ENCODE measurements at places on chromosomes 2 and 18.

DNA sequence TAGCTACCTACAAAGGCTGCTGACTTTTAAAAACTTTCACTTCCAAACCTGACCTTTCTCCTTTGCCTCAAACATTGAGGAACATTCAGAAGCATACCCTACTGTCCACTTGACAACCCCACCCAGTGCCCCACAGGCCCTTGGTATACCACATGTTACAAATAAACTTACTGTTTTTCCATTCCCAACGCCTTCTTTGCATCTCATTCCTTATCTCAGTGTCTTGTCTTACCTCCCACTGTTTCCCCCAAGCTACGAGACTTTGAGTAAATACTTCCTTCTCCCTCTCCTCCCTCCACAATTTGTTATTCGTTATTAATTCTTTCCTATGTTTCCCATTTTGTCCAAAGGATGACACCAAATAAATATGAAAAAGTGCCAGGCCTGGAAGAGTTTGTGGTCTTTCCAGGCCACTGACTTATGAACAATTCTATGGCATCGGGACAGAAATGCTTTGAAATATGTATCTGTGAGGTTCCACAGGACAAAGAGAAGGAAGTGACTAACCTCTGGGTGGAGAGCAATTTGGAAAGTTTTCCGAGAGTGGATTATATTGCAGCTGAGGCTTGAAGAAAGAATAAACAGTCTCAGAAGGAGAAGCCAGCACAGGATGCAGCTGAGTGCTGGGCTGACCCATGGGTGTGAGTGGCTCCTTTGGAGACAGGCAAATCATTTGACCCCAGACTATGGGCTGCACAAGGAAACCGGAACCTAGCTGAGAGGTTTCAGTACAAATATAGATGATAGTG, 409.0 kb downstream of the LPIN1 start:
- DNase-seq = no peak
- no peak overlapping the region for H3K4me3 ChIP-seq
- H3K27ac ChIP-seq = no peak overlapping the region
- H3K36me3 ChIP-seq = no peaks in the 10 kb centered on the region
- H3K27me3 ChIP-seq = peaks cover 21% of the 10 kb centered on the region

DNA sequence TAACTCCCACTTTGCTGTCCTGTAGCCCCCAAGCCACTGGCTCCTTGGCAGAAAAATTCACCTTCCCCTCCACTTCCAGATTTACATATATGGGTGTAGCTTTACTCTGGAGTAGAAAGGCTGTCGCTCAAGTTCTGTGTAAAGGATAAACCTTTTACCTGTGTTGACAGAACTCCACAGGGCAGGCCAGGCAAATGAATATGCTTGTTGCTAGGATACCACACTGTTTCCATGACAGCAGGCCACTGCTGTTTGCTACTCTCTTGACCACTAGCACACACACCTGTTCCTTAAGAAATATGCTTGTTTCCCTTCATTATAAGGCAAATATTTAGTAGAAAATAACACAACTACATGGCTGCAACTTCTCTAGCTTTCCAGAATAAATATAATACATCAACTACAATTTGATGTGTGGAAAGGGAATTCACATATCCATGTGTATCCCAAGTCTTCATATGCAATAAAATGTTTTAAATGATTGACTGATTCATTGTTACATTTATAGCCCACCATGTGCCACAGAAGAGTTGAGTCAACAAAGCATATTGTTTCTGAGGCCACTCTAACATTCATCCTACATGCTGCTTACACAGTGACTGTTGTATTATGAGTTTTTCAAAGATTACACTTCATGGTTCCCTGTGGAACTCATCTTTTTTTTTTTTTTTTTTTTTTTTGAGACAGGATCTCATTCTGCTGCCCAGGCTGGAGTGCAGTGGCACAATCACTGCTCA, 56.2 kb upstream of the ROCK1 start:
- H3K27me3 ChIP-seq = no peaks in the 10 kb centered on the region
- H3K4me1 ChIP-seq = no peaks in the 10 kb centered on the region
- no peak overlapping the region for H3K27ac ChIP-seq
- DNase-seq = no peak
- H3K4me3 ChIP-seq = no peak overlapping the region
- no peaks in the 10 kb centered on the region for H3K36me3 ChIP-seq

DNA sequence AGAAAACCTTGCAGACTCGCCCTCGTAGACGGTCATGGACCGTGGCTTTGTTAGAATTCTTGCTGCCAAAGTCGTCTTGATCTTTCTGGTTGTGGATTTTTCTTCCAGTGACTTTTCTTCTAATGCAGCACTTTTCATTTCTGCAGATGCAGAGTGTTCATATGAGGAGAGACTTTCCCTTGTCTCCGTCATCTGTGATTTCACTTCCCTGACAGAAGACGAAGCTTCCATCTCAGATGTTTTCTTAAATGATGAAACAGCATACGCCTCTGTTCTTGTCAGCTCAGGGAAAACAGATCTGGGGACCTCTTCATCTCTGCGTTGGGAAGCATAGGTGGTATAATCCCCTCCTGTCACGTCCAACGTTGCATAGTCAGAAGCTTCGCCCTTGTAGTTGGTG, 50.9 kb downstream of the PLEKHA3 start:
- peaks cover 38% of the 10 kb centered on the region for H3K4me1 ChIP-seq
- peak overlapping the region; percentile 60 for H3K27ac ChIP-seq
- no peak for DNase-seq
- H3K4me3 ChIP-seq = peak overlapping the region; percentile 1
- no peaks in the 10 kb centered on the region for H3K27me3 ChIP-seq

DNA sequence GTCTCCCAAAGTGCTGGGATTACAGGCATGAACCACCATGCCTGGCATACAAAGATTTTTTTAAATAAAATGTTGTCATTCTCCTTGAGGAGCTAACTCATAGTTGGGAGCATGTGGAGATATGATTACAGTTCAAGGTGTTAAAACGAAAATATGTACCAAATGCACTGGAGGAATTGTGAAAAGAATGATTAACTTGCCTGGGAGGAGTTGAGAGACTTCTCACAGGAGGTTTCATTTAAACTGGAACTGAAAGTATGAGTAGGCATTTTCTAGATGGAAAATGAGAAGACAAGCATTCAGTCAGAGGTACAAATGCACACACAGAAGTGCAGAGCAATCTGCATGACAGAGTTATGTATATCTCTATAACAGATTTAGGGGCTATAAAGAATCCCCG, 126.6 kb upstream of the PDE1A start:
- H3K36me3 ChIP-seq = no peaks in the 10 kb centered on the region
- H3K4me1 ChIP-seq = no peaks in the 10 kb centered on the region
- no peak for DNase-seq
- H3K4me3 ChIP-seq = no peak overlapping the region

DNA sequence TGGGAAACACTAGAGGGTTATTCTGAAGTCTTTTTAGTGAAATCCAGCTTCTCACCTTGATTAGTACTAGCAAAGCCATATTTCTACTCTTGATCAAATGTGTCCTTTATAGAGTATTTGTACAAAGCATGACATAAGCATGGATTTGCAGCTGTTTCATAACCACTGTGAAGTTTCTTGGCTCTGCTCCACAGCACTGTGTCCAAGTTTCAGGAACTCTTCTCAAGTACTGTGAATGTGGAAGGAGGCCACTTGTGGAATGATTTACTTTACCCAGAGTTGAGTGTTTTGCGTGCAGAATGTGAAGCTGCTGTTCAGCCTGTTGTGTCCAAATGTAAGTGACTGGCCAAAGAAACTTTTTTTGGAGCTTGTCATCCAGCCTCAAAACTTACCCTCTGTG, 16.2 kb upstream of the MAPRE2 start:
- H3K4me1 ChIP-seq = peaks cover 24% of the 10 kb centered on the region
- H3K27me3 ChIP-seq = peaks cover 9% of the 10 kb centered on the region

GRCh38 chr2:10347562-10347948, 44.9 kb downstream of the HPCAL1 start:
- no peak overlapping the region for H3K4me3 ChIP-seq
- H3K27ac ChIP-seq = no peak overlapping the region
- H3K4me1 ChIP-seq = peaks cover 42% of the 10 kb centered on the region
- no peaks in the 10 kb centered on the region for H3K27me3 ChIP-seq
- no peak for DNase-seq

GRCh38 chr18:76874642-76875389, 52.5 kb downstream of the ZNF236 start:
- H3K4me3 ChIP-seq = no peak overlapping the region
- peaks cover 40% of the 10 kb centered on the region for H3K36me3 ChIP-seq
- peaks cover 23% of the 10 kb centered on the region for H3K4me1 ChIP-seq

- H3K27me3 ChIP-seq = no peaks in the 10 kb centered on the region
- H3K4me3 ChIP-seq = no peak overlapping the region
- no peaks in the 10 kb centered on the region for H3K36me3 ChIP-seq
- no peak for DNase-seq
These were observed 190.4 kb upstream of the STK17B start for GRCh38 chr2:196361606-196362326.
